ENCODE measurements at places on chromosomes 1 and 21.

DNA sequence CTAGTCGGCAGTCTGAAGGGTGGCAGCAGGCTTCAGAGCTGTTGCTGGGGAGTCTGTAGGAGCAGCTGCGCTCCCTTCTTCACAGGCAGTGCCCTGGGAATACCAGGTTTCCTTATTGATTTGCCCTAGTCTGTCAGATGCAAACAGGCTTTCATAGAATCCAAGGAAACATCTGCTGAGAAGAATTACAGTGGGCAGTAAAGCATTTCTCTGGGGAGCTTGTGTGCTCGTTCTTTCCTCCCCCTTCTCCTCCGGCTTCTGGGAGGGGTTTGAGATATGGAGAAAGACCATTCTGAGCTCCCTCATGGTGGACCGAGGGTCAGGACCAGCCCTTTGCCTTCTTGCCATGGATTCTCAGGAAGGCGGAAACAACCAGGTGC lies 25.4 kb upstream of the PARP1 start:
- DNase-seq: no peak

DNA sequence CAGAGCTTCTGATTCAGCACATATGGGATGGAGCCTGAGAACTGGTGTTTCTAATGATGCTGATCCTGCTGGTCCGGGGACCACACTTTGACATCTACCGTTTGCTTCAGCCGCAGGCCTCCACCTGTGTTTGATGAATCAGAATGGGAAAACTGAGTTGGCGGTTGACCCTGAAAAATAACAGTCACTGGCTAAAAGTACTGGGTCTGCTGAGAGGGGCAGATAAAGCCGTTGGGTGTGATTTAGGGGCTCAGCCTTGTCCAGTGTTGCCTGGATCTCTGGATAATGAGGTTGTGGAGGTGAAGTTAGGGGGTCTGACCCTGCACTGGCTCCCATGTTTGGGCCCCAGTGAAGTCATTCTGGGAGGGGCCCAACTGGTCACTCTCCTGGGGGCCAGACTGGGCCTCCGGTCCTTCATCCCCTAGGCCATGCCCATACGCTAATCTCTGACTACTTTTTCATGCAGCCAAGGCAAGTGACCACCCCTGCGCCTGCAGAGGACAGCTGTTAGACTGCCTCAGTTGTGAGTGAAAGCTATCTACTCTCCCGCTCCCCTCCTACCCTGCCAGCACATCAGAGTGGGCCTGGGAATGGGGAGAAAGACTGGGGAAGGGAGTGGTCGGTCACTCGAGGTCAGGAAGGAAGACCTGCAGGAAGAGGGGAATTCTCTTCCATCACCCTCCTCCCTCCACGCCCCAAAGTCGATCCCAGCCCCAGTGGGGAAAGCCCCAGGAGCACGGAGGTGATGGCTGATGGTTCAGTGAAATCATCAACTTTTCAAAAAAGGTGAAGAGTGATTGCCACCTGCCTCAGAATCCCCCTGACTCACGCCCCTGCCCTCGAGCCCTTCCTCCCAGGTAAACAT lies 27.7 kb downstream of the VASH2 start:
- DNase-seq: no peak

- no peak for DNase-seq
Observed at GRCh38 chr1:211320980-211321379, 5.7 kb upstream of the TRAF5 start.

- DNase-seq: no peak
Observed at GRCh38 chr21:17472592-17473271, 40.1 kb upstream of the CXADR start.

GRCh38 chr1:117567976-117568375 lies 37.9 kb upstream of the TENT5C start:
- no peak for DNase-seq
